ENCODE measurements at places on chromosomes 5 and 9.

DNA sequence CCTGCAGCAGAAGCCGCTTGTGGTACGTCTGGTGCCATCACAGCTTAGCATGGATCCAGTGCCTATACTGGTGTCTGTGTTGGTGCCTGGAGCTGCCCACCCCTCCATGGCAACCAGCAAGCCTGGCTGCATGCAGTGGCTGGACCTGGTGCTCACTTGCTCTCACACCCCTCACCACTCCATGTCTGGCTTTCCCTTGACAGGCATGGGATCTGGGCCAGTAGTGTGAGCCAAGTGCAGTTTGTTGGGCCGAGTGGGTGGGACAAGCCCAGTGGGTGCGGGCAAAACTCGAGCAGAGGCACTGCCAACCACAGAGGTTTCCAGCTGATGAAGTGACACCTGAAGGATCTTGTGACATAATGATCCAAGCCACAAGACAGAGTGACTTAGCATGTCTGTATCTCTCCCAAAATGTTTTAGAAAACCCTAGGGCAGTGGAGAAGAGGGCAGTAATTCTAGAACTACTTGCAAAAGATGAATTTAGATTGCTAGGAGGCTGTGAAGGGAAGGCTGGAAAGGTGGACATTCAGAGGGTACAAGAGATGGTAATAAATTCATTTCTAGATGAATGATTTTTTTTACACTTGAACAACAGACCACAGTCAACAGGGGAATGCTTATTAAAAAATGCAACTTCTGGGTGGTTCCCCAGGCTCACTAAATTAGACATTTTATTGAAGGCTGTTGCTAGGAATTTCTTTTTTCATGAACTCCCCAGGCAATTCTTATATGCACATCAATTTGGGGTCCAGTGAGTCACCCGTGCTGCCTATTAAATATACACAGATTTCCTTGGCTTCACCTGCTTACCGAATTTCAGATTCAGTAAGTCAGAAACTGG is 660.3 kb downstream of the TLR4 start:
- no peak for DNase-seq

DNA sequence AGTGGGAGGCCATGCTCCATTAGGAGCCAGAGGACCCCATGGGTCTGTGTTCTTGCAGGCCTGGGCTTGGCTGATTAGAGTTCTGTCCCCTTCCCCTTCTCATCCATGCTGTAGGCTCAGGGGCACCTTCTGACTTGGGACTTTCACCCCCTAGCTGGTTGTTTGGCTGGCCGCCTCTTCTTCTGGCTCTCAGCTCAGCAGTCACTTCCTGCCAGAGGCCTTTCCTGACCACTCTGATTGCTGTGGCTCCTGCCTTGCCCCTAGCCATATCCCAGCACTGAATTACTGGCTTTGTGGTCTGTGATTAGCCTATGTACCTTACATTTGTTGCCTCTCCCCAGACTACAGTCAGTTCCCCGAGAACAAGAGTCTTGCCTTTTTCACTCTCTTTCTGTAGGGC is 14.6 kb downstream of the ENTREP1 start:
- no peak for DNase-seq

- no peak for DNase-seq
Observed at GRCh38 chr9:79757881-79758669, 186.3 kb downstream of the TLE4 start.

DNA sequence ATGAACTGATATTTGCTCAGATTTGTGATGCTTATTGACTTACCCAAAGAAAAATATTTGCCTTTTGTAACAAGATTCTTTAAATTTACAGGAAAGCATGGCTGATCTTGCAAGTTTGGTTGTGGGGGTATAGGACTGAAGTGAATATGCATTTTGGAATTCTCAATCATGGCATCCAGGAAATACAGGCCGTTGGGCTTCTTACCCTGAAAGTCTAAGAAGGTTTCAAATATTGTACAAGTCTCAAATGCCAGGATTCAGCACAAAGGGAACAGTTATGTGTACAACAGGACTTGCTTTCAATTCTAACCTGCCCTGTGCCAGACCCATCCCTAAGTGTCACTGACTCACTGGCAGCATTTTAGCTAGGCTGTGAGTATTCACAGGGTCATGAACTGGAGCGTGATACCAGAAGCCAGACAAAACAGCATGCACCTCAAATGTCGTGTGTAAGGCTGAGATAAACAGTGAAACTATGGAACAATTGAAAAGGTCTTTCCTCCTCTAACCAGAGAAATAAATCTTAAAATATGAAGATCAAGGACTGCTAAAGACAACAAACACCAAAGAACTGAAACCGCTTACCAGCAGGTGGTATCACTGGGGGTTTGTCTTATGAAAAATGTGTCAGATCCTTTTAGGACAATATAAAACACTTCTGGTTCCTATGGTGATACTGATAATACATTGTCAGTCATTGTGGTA is 168.6 kb upstream of the RGMB start:
- no peak for DNase-seq

DNA sequence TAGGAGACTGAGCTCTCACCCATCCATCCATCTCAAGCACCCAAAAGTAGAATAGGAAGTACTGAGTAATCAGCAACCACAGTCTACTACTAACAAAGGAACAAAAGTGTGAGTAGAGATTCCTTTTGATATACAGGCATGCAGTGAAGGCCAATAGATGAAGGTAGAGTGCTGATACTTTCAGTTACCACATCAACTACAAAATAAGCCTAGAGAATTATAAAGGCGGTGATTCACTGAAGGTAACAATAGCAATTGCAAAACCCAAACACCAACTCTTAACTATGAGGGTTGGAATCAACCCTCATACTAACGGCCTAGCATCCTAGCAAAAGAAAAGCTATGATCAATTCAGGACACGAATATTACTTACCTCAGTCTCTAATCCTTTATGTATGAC is 992.6 kb downstream of the DNAH5 start:
- no peak for DNase-seq

DNA sequence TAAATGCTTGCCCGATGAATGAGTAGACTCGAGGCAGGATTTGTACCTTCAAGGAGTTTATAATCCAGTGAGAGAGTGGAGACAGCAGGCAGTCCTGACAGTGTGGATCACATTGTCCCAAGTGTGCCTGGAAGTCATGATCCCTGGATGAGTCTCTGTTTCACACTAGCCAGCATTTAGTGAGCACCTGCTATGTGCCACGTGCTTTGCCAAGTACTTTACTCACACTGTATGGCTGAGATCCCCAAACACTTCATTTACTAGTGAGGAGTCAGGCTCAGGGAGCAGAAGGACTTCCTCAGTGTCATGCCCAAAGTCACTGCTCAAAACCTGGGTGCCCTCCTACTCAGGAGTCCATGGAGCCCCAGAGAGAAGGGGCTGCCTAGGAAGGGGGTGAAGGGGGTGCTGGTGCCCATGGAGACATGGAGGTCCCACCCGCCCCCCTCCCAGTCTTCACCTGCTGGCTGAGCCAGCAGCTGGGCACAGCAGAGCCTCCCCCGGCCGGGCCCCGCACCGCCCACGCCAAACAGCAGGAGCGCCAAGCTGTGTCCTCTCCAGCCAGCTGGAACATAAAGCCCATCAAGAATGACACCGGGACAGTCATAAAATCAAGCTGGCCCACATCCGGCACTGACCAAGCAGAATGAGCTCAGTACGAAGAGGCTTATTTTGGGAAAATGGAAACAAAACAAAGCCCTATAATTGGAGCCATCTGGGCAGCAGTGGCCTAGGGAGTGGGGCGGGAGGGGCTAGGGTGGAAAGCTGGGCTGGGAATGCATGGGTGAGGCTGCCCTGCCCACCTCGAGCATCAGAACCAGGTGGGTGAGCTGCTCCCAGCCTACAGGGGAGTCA is 10.6 kb downstream of the LAMC3 start:
- no peak for DNase-seq

- no peak for DNase-seq
Observed at GRCh38 chr5:95959051-95959887, 2.4 kb downstream of the ELL2 start.

All from NCI-H1930 (cell line).